Activated naive CD4-positive, alpha-beta T cell (primary cell): ENCODE measurements at places on chromosomes 16 and 17.

- no peak for DNase-seq
Observed at GRCh38 chr17:36931096-36931696, 6.1 kb upstream of the LHX1 start.

DNA sequence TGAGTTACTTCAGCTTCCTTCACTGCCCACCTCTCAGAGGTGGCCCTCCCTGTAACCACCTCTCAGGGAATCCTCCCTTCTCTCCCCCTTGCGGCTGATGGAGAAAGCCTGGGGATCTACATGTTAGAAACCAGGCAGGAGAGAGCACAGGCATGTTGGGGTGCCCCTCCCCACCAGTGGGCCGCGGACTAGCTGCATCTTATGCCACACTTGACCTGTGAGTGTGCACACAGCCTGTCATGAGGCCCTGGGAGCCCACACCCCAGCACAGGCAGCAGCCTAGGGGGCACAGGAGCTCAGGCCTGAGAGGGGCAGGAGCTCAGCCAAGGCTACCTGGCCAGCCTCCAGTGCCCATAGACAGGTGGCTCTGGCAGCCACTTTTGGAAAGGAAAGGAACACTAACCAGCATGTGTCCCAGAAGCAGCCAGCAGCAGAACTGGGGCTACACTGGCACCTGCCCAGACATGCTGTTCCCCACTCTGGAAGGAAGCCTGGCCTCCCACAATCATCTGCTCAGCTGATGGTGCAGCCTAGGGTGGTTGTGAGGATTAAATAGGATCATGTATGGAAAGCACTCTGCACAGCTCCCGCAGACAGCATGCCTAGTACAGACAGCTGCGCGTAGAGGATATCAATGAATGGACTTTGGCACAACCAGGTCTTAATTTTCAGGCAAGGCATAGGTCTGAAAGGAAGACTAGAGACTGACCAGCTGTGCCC, 60.5 kb downstream of the TMEM132E start:
- DNase-seq: no peak

DNA sequence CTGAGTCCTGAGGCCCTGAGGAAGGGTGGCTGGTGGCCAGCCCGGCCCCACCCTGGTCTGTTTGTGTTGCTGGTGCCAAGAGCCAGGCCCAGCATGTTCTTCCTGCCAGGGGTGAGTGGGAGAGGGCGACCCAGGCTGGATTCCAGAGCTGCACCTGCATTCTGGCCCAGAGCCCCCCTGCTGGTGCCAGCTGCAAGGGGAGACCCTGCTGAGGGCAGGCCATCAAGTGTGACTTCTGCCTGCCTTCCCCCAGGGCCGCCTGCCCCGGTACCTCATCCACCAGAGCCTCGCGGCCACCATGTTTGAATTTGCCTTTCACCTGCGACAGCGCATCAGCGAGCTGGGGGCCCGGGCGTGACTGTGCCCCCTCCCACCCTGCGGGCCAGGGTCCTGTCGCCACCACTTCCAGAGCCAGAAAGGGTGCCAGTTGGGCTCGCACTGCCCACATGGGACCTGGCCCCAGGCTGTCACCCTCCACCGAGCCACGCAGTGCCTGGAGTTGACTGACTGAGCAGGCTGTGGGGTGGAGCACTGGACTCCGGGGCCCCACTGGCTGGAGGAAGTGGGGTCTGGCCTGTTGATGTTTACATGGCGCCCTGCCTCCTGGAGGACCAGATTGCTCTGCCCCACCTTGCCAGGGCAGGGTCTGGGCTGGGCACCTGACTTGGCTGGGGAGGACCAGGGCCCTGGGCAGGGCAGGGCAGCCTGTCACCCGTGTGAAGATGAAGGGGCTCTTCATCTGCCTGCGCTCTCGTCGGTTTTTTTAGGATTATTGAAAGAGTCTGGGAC, 2.4 kb upstream of the TCAP start:
- DNase-seq: no peak

GRCh38 chr17:8131844-8132441, 8.0 kb upstream of the HES7 start:
- DNase-seq: no peak

DNA sequence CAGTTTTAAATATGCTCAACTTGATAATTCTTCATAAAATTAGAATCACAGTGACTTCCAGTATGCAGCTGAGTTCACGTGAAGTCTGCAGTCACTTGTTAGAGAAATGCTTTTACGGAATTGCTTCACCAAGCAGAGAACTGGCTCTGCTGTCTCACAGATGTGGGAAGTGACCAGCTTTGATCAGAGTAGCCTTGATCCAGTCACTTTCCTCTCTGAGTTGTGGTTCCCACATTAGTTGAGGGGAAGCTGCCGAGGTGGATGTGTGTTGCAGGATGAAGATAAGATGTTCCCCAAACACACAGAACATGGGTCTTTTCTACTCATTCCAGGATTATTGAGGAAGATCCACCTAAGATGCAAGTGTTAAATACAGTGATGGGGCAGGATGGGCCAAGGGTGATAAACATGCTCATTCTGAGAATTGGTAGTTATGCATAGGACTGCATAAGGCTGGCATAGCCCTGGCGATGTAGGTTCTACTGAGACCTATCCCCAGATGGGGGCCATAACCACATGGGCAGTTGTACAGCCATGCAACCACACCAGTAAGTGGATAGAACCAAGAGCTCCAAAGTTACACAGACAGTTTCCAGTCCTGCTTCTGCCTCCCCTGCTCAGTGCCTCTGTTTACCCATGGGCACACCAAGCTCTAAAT, 168.9 kb upstream of the MAF start:
- no peak for DNase-seq

GRCh38 chr17:51015145-51015558, 105.5 kb downstream of the SPAG9 start:
- DNase-seq: no peak
